Activated CD4-positive, alpha-beta T cell treated with anti-CD3 and anti-CD28 coated beads for 4 hours (primary cell): ENCODE measurements at places on chromosomes 4 and X.

DNA sequence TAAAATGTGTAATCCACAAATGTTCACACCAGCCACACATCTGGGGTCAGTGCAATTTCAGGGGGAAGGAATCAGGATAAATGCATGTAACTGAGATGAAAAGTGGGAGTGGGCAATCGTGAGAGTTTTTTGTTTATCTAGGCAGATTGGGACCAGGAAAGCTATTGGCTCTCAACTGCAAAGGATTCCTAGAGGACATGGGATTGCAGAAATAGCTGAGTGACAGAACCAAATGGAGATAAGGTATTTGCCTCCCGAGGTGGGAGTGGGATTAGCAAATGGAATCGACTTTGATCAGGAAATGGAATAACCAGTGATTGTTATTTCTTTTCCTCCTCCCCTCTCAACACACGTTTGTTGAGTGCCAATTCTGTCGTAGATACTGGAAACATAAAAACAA, 38.9 kb upstream of the GJB1 start:
- DNase-seq: no peak

DNA sequence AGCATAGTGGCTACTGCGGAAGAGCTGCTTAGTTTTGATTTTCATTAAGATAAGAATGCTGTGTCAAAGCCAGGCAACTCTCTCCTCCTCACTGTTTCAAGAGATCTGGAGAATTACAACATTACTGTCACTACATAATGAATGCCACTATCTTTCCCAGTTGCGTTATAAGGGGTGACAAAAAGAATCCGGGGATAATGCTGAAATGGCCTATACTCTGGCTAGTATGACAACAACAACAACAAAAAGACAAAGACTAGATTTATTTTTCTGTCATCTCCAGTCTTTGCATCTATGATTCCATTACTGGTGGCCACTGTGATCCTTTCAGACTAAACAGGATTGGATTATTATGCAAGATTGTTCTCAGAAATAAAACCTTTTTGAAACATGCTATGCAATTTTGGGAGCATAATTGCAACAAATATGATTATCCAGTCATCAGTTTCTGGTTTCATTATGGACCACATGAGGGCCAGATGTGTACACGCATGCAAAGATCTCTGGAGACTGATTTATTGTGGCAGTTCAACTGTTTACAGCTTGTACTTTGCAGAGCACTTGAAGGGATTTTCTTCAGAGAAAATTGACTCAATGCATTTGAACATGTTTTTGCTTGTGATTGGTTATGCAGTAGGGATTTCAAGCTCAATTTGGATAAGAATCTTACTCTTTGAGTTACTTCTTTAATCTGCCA, 31.1 kb upstream of the SPANXB1 start:
- no peak for DNase-seq

DNA sequence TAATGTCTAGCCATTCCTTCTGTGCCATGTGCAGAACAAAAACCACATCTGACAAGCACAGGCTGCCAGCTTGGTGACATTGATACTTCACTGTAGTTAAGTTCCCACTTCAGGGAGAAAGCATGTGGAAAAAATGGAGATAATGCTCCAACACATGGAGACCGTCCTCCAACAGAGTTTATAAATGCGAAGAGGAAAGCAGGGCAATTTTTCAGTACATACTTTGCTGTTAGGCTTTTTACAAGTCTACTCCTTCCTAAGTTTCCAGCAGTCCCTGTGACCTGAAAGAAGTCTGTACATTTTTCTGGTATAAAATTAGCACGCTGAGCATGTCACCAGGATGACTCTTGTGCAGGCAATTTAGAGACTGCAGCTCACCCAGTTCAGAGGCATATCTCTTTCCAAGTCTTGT, 766.9 kb upstream of the IGFBP7 start:
- DNase-seq: no peak

DNA sequence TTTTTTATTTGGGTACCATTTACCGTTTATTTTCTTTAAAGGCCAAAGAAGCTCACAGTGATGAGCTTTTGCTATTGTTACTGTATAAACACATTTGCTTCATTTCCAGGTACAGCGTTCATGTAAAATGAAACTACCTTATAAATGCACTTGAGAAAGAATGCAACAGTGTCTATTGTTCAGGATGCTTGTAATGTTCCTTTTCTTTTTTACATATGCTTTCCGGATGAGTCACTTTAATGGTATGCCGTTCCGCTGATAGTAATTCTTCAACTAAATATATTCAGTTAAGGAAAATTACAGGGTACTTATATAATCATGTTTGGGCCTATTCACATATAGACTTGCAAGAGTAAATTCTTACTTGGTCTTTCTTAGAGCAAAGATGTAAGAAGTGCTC, 354.9 kb downstream of the RPA4 start:
- DNase-seq: no peak

DNA sequence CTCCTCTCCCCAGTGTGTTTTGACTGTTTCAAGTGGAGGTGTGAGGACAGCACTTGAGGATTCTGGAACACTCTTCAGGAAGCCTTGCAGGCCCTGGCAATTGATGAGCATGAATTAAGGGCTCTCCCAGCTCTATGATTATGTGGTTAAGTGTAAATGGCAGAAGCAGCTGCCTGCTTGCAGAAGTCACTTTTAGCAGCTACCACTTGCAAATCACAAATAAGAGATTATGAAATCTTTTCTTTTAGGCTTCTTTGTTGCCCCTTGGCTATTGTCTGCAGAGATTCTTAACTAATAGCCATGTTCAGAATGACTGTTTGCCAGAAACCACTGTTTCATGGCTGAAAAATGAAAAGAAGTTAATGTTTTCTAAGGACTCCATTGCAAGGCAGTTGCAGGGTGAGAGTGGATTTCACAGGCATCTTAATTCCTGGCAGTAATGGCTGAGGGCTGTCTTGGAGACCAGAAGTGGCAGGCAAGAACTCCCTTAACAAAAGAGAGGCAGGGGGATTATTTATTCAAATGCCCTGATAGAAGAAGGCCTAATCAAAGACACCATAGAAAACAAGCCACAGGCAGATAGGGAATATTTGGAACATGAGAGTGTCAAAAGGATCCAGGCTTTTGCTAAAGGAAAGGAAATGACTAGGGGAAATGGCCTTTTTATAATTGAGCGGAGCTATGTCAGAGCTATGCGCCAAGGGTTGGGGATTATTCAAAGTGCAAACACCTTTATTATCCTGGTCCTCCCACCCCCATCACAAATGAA, 8.3 kb upstream of the HOPX start:
- DNase-seq: no peak

DNA sequence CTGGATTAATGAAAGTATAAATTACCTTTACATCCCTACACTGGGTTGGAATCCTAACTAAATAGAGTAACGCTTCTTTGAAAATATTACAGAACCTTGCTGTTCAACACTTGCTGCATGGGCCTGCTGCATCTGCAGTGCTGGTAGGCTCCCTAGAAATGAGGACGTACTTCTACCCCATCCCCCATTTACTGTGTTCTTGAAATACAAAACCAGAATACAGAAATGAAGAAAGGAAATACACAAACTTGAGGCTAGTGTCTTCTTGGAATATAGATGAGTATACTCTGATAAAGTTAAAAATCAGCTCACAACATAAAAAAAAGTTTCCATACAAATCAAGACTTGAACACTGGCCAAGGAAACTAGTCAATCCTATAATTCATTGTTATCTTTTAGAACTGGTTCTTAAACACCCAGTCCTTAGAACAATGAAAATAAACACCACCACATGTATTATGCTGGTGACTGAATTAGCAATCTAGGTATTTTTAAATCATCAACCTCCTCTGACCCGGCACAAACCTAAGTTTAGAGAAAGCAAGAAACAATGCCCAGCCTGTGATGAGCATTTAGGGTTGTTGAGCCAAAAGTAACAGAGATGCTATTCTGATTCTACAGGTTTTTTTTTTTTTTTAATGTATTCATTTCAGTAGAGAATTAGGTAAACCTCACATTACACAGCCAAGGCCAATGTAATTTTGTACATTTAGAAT, 49.7 kb downstream of the ATP8A1 start:
- DNase-seq: no peak

DNA sequence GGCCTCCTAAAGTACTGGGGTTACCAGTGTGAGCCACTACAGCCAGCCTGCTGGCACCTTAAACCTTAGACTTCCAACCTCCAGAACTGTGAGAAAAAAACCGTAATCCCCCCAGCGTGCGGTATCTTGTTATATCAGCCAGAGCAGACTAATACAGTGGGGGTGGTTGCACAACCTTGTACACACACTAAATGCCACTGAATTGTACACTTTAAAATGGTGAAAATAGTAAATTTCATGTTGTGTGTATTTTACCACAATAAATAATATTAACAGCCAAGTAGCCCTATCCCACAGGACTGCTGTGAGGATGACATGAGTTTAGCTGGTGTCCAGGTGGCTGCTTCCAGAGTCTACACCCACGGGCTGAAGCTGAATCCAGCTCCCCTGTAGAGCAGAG, 38.8 kb downstream of the ZBTB49 start:
- DNase-seq: no peak

- no peak for DNase-seq
These were observed 425.7 kb downstream of the GPAT3 start for GRCh38 chr4:83961575-83961974.

- no peak for DNase-seq
These were observed 90.5 kb downstream of the FBXO8 start for GRCh38 chr4:174192943-174193342.

- DNase-seq: no peak
These were observed 32.2 kb downstream of the TBC1D14 start for GRCh38 chr4:6941796-6942195.

- DNase-seq: no peak
These were observed at the start of gene IL1RAPL2 for GRCh38 chrX:104565791-104566680. TSS of gene IL1RAPL2 (plus strand) at chrX:104566199.

GRCh38 chrX:13099121-13099520, 54.7 kb upstream of the FAM9C start:
- DNase-seq: no peak

DNA sequence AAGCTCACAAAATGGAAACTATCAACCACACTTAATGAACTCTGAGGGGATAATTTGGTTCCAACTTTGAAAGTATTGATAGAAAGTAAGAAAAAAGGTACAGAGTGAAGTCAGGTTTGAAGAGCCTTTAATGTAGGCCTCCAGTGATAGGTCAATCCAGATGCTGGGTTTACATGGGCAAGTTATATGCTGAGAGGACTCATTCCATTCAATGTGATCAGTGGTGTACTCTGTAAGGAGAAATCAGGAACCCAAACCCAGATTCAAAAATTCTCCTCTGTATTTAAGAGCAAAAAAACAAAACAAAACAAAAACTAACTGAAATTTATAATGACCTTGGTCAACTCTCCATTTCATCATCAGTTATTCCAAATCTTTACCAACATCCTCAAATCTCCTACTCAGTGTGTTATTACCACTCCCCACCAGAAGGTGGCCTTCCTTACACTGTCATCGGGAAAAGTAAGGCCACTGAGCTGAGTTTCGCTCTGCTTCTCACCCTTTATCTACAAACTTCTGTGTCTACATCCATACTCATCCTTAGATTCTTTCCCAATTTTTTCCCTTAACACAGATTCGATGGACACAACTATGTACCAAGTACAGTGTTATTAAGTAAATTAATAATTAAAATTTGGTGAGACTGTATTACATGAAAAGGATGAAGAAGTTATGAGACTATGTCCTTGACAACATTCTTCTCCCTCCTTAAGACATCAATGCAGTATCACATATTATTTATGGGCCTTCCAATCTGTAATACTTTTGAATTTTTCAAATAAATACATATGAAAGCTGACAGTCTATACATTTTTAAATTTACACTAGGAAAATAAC, 88.3 kb downstream of the ZAR1 start:
- DNase-seq: peak; percentile 58

GRCh38 chrX:31580227-31580626, 508.4 kb upstream of the FTHL17 start:
- DNase-seq: no peak

- DNase-seq: no peak
These were observed 66.9 kb downstream of the TAB3 start for GRCh38 chrX:30822068-30822681.

GRCh38 chrX:41180194-41180908, 95.1 kb downstream of the USP9X start:
- DNase-seq: peak; percentile 48

DNA sequence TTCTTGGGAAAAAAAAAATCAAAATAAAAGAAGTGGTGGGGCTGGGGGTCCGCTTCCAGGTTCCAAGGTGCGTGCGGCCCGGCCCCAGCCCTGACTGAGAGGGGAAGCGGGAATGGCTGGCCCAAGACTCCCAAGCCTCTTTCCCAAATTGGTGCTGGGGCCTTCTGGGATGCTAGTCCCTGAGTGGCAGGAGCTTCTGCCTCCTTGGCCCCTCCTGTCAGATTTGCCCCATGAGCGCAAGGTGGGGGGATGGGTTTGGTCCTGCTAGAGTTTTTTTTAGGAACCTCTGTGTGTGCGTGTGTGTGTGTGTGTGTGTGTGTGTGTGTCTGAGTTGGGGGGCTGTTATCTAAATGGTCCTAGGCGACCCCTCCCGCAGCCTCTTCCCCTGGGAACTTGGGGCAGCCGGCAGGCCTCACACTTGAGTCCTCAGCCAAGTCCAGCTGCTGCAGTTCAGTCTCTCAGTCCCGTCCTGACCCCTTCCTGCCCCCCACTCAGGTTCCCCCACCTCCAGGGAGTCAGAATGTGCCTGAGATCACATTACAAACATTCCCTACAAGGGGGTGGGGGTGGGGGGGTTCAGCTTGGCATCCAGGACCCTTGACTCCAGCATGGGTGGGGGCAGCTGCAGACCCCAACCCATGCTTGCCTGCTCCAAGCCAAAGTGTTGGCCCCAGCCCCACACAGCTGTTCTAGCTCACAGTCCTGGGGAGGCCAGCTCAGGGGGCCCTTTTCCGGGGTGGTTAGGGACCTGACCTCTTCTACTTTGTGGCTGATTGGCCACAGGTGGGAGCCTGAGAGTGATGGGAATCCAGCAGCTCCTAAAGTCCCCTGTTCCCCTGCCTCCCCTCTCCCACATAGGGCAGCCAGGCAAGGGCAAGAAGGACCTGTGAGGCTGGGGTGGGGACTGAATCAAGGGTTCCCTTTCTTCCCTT, 4.0 kb downstream of the EFNB1 start:
- no peak for DNase-seq

- peak; percentile 57 for DNase-seq
These were observed 76.5 kb upstream of the BCOR start for GRCh38 chrX:40174001-40174853.

- DNase-seq: no peak
These were observed 2.0 kb upstream of the NKX3-2 start for GRCh38 chr4:13546142-13546940.

DNA sequence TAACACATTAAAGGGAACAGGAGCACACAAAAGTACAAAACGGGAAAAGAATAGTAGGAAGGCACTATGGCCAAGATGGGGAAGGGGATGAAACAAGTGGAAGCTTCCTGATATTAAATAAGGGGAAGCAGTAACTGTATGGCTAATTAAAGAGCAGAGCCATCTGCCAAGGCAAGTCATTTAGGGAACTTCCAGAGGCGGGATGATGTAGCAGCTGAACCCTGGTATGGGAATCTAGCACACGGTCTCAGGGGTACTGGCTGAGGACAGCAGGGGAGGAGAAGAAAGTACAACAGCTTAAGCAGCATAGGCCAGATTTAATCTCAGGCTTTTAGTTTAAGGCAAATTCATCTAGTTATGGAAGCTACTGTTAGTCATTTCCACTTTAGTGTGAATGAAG, 59.1 kb downstream of the IGFBP7 start:
- no peak for DNase-seq
